ENCODE measurements at places on chromosomes 3 and 15.

GRCh38 chr3:38579551-38580449 is 69.7 kb downstream of the SCN5A start:
- DNase-seq: no peak

DNA sequence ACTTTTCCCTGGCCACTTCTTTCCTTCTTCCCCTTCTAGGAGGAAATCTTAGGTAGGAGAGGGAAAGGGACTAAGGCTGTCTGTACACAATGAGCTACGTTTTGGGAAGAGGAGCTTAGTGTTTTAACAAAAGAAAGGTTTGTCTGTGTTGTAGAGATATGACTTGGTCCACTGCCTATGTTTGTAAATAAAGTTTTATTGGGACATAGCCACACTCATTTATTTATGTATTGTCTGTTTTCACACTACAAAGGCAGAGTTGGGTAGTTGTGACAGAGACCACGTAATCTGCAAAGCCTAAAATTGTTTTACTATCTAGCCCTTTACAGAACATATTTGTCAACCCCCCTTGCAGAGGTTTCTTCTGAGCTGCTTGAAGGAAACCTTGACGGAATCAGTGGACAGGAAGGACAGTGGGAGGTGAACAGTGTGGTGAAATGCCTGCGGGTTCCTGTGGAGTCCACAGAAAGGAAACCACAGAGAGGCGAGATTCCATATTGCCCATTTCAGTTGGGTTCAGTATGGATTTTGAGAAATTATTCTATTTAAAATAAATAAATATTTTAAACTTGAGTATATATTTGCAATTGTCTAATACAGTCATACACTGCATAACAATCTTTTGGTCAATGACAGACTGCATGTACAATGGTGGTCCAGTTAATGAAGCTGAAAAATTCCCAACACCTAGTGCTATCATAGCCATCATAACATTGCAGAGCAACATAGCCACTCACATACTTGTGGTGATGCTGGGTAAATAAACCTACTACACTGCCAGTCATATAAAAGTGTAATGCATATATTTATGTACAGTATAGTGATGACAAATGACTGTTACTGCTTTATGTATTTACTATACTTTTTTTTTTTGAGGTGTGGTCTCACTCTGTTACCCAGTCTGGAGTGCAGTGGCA is 157.9 kb upstream of the NUDT16 start:
- no peak for DNase-seq

GRCh38 chr15:66894986-66895780 is 170.2 kb upstream of the SMAD3 start:
- no peak for DNase-seq

GRCh38 chr3:155648013-155648591 is 96.8 kb downstream of the PLCH1 start:
- DNase-seq: no peak

DNA sequence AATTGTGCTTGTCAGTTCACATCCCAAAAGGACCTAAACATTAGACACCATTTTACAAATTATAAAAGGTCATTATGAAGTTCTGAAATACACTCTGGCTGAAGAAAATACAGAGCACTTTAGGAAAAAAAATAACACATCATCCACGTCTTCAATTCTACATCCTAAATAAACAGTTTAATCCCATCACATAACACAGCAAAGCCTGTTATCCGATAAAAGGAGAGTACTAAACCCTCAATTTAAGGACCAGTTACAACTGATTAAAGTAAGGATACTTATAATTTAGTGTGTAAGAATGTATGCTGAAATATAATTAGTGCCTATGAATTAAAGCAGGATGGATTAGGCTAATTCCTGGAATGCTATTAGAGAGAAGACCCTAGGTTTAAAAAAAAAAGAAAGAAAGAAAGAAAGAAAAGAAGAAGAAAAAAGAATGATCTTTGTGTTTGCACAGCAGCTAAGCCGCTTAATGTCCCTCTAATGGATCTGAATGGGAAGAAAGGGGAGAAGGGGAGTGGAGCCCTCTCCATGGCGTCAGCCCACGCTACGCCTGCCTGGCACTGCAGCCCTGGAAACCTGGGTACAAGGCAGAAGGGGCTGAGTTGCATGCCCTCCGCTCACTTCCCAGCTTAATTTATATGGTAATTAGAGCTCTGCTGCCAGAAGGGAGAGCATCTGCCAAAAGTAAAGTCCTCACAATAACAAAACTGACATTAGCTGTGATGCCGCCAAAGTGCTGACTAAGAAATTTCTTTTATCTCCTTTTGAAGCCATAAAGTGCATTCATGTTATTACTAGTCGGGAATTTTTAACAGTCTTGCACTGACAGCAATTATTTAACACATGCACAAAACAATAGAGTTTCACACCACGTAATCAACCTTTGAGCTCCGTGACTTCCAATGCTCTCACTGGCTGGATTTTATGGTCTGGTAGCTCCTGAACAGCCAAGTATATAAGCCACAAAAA is 90.0 kb downstream of the FSIP1 start:
- DNase-seq: no peak

DNA sequence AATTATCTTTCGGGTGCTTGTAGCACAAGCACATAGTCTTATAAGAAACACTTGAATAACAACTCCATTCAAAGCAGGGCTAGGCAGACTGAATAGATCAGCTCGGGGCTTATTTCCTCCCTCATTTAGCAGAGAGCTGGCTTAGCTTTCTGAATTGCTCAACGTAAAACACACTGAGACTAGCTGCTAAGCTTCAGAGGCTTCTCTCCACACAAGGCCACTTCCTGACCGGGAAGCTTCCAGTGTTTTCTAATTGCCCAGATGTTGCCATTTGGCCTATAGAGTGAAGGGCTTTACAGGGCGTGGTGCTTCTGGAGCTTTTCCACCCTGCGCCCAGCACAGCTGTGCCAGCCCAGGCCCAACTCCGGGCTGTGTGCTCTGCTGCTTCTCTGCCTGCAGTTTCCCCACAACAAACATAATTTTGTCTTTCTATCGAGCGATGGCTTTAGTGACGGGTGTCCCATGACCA is 16.6 kb downstream of the FAM240A start:
- no peak for DNase-seq

GRCh38 chr15:67125589-67126502 is 60.4 kb downstream of the SMAD3 start:
- no peak for DNase-seq

DNA sequence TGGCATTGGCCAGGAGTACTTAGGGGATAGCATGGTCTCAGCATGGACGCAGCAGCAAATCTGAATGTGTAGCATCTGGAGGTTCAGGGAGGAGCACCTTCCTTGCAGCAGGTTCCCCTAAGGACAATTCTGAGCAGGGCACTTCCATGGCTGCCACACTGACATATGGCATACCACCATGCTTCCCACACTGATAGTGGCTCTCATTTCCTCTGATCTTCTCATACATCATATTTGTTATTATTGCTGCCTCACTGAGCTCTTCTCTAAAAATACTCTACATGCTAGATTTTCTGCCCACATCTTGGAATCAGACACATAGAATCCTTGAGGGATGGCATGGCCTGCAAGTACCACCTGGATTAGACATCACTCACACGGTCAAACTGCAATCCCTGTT is 7.3 kb upstream of the MNS1 start:
- DNase-seq: no peak

- DNase-seq: no peak
Observed at GRCh38 chr3:49952924-49953323, 13.0 kb downstream of the RBM6 start.

DNA sequence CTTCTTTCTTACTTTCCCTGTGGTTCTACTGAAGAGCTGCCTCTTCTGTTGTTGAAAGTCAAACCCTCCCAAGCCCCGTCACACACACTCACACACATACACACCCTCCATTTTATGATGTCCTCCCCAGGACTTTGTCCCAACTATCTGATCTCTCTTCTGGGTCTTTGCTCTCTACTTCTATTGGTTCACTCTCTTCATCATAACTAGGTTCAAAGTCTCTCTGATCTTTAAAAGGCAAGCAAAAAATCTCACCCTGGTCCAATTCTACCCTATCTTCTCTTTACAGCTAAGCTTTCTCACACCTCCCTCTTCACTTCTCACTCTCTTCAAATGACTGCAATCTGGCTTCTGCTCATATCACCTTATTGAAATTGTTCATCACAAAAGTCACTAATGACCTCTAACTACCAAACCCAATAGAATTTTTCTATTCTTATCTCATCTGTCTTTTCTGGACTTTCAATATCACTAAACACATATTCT is 34.8 kb downstream of the LRRFIP2 start:
- DNase-seq: no peak

- DNase-seq: no peak
Observed at GRCh38 chr3:65953301-65953812, 85.4 kb downstream of the MAGI1 start.

DNA sequence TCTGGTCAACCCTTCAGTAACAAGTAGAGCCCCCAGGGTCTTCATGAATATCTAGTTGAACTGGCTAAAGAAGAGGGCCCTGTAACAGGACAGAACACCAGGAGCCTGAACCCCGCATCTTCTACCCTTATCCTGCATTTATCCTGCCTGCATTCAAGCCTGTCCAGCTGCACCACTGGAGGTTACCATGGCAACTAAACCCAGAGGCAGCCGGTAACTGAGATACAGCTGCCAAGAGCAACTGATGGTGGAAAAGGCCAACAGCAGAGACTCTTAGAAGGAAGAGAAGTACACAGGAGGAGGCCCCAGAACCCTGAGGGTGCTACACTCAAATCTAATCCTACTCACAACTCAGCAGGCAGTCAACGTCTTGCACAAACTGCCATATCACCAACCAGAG is 3.7 kb upstream of the PRKAR2A start:
- no peak for DNase-seq

- no peak for DNase-seq
Observed at GRCh38 chr3:118808723-118809122, 225.9 kb downstream of the IGSF11 start.

DNA sequence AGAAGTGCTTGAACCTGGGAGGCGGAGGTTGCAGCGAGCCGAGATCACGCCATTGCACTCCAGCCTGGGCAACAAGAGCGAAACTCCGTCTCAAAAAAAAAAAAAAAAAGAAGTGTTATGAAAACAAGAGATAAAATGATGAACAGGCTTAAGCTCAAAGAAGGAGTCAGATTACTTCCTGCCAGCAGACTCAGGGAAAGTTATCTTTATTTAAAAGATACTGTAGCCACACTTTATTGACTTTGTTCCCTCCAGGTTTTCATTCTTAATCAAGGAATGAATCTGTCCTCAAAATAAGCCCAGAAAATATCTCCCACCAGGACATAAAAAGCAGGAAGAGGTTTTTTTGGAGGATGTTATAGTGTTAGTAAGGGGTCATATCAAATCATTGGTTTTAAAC is 176.5 kb upstream of the KCNMB2 start:
- no peak for DNase-seq

DNA sequence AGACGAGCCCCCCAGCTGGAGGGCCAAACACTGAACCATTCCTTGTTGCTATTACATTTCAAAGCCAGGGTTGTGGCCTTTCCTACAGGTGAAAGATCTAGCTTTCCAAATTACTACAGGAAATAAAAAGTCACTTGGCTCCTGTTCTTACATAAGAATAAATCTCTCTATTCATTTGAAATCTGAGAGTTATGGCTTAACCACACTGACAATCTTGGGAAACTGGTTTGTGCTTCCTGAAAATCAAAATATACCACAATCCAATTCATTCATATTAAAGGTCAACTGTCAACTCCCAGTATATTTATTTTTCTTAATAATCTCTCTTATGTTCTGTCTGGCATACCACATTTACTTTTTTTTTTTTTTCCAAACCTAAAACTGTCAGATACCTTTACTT is 103.7 kb upstream of the LMOD3 start:
- no peak for DNase-seq

DNA sequence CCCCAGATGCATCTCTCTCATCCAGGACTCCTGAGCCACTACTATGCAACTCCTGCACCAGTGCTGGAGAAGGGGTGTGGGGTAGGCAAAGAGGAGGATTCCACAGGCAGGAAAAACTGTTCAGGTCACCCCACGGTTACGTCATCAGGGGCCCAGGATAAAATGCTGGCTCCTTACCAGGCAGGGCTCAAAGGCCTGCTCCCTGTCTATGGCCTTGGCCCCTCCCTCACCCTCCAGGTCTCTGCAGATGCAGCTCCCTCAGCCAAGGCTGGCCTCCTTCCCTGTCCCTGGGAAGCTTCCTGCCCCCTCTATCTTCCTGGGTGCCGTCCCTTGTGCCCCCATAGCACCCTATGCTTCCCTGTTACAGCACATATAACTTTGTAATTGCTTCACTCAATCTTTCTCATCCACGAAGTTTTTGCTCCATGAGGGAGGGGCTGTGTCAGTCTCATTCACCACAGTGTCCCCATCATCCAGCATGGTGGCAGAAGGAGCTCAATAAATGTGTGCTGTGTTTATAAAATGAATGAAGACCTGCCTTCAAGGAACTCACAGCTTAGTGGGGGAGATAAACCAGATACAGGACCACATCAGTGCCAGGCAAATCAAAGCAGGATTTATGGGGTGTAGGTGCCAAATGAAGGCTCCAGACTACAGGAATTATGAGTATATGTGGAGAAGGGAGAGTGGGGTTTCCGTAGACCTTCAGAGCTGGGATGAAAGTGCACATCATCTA is 18.6 kb downstream of the KBTBD13 start:
- DNase-seq: no peak

DNA sequence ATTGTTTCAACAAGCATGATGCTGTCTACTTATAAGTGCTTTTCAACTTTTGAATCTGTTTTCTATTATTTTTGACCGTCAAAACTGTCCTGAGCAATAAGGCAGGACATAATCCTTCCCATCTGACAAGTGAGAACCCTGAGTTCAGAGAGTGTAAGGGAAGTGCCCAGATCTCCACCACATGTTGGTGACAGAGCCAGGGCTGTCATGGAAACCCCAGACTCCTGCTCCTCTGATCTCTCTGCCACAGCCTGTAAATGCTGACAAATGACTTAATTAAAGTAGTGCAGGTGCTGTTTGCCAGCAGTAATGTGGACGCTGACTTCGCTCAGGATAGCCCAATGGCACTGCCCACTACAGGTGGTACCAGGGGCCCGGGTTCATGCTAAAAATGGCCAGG is 40.3 kb downstream of the SPSB4 start:
- DNase-seq: no peak

GRCh38 chr3:146033950-146034349 is 127.0 kb downstream of the PLOD2 start:
- DNase-seq: no peak

DNA sequence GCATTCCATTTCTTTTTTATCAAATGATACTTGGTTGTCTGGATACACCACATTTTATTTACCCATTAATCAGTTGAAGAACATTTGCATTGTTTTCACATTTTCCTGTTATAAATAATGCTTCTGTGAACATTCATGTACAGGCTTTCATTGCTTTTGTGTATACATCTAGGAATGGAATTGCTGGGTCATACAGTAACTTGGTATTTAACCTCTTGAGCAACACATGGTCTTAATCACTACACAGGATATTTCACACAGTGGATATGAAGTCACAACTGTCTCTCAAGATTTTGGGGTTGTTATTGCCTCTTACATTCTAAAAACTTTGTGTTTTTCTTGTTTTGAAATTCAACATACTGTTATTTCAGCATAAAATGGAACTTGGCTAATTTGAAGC is 48.2 kb downstream of the C3orf85 start:
- DNase-seq: no peak
